ENCODE measurements at places on chromosomes 1 and 21. TPM values are rescaled to one million over a fixed set of nuclear protein-coding genes. Genes with fewer than 3 reads are reported as not detected.

LENEP gene
- total RNA-seq, result not detected

FMO3 gene
- total RNA-seq, result 0.60 TPM

POGZ gene
- 190 TPM for total RNA-seq

EFNA3 gene
- total RNA-seq, result 24.4 TPM

HSD11B1 gene
- 14.7 TPM for total RNA-seq

NHLH1 gene
- 2.7 TPM for total RNA-seq

TTC22 gene
- 1.5 TPM for total RNA-seq

RGS16 gene
- 8.1 TPM for total RNA-seq

ARMH1 gene
- total RNA-seq, result 15.4 TPM

MYOG gene
- total RNA-seq, result not detected

DIRAS3 gene
- total RNA-seq, result 4.3 TPM

ZBTB48 gene
- total RNA-seq, result 38.1 TPM

TNFRSF14 gene
- total RNA-seq, result 27.9 TPM

KRTAP11-1 gene
- not detected for total RNA-seq

NEGR1 gene
- total RNA-seq, result 95.8 TPM

CYP4A11 gene
- total RNA-seq, result not detected

RXFP4 gene
- total RNA-seq, result not detected

TMIGD3 gene
- total RNA-seq, result 12.7 TPM

F13B gene
- not detected for total RNA-seq

TMEM222 gene
- total RNA-seq, result 51.9 TPM

PTAFR gene
- total RNA-seq, result 2.6 TPM

ATP1B1 gene
- 731 TPM for total RNA-seq

COX20 gene
- total RNA-seq, result 33.6 TPM

PTGFR gene
- total RNA-seq, result 0.24 TPM

ZBTB8A gene
- 5.1 TPM for total RNA-seq

TEX38 gene
- total RNA-seq, result not detected

DFFA gene
- total RNA-seq, result 43.2 TPM

SEMA6C gene
- total RNA-seq, result 33.8 TPM

UBL4B gene
- 1.3 TPM for total RNA-seq

MAP3K21 gene
- total RNA-seq, result 11.5 TPM

GUCA2B gene
- not detected for total RNA-seq

S1PR1 gene
- total RNA-seq, result 39.9 TPM

LCK gene
- total RNA-seq, result not detected

NKAIN1 gene
- 8.6 TPM for total RNA-seq

CNR2 gene
- total RNA-seq, result not detected

FCRL6 gene
- not detected for total RNA-seq

KCNE2 gene
- total RNA-seq, result not detected

ITLN1 gene
- not detected for total RNA-seq

LRRC38 gene
- total RNA-seq, result 1.2 TPM

RPE65 gene
- total RNA-seq, result 0.11 TPM

KRTAP19-1 gene
- not detected for total RNA-seq

FNBP1L gene
- total RNA-seq, result 18.0 TPM

FALEC gene
- 4.9 TPM for total RNA-seq

BMP8A gene
- total RNA-seq, result 8.9 TPM

ETV3L gene
- not detected for total RNA-seq

SAMD11 gene
- total RNA-seq, result 7.3 TPM

DENND2D gene
- total RNA-seq, result 5.6 TPM

OR2L13 gene
- total RNA-seq, result 10.9 TPM

PDZK1IP1 gene
- total RNA-seq, result not detected

ID3 gene
- 43.4 TPM for total RNA-seq

MTR gene
- total RNA-seq, result 25.9 TPM

LCE2B gene
- not detected for total RNA-seq

GPR25 gene
- not detected for total RNA-seq

FCGR2B gene
- 2.7 TPM for total RNA-seq

DYNLT5 gene
- 9.9 TPM for total RNA-seq

TMEM201 gene
- 35.6 TPM for total RNA-seq

Measured in dorsolateral prefrontal cortex (tissue), 122 donors.